Stimulated activated CD4-positive, alpha-beta T cell treated with anti-CD3 and anti-CD28 coated beads, Interleukin-1b, Interleukin-23, amount 100 ng/mL, for 24 hours (primary cell): ENCODE measurements at places on chromosomes 6 and 20.

- no peak for DNase-seq
Measured at GRCh38 chr6:74409447-74409846, 713.4 kb downstream of the CD109 start.

DNA sequence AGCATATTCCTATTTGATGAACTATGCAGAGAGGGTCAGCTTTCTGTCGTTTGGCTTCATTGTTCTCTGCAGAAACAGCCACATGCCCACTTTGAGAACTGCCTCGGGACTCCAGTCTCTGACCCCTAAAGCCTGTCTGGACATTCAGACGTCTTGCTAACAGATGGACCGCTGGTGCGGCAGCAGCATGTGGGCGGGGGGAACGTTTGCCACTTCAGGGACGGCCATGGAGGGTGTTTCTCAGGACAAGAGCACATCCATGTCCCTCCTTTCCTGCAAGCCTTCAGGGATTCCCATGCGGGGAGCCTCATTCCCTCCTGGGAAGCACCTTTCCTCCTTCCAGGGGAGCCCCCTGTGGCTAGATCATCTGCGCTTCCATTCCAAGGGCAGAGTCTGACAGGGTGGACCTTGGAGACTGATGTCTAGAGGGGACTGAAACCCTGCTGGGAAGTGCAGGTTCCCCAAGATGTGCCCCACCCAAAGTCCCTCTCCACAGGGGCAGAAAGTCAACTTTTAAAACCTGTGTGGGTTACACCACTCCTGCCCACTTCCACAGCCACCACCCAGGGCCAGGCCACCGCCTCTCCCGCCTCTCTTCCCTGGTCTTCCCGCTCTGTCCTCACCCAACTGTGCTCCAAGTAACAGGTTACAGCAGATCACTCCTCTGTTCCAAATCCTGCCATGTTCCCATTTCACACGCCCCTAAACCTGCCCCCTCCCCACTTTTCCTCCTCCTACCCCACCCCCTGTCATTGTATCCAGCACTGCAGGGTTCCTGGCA lies 94.8 kb upstream of the PMEPA1 start:
- no peak for DNase-seq

- no peak for DNase-seq
Measured at GRCh38 chr6:50510361-50510760, 203.0 kb upstream of the TFAP2D start.

DNA sequence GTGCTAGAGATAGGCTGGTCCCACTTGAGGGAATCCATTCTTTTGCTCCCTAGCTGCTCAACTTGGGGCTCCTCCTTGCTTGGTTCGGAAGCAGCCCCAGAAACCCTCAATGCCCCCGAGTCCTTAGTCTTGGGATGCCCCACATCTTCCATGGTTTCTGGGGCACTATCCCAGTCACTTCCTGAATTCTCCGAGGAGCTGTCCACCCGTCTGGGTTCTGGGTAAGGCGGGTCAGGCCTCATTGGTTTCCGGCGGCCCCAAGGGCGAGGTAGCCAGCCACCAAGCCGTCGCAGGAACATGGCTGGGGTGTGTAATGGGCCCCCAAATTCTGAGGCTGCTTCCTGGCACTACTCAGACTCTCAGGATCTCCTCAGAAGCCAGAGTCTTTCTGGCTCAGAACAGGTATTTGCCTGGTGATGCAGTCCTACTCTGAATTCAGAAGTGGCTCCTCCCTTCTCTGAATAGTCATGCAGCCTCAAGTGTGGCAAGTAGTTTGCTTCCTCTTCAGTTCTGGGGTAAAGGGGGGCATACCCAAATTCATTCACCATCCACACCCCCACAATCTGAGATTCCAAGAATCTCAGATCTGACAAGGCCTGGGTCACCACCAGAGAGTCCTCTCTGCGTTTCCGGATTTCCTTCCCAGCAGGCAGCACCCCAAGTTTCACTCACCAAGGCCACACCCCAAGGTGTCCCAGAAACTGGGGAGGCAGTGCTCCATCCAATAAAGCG lies 763 bp downstream of the C6orf47 start:
- DNase-seq = no peak

DNA sequence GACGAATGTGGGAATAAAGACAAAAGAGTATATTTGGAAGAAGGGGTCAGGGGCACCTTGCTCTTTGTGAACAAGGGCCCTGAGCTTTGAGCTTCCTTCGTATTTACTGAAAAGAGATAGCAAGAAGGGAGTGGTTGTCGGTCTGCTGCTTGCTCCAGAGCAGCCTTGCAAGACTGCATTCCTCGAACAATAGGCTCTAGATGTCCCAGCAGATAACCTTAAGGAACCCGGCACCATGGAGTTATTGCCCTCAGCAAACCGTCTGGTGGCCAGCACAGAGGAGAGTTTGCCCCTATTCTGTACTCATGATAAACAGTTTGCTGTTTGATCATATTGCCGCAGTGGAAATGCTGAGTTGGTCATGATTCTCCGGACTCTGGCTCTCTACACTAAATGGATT lies 22.7 kb downstream of the HLA-DRB1 start:
- DNase-seq = no peak

- DNase-seq = no peak
Measured at GRCh38 chr6:3659748-3660147, 91.8 kb downstream of the PXDC1 start.

DNA sequence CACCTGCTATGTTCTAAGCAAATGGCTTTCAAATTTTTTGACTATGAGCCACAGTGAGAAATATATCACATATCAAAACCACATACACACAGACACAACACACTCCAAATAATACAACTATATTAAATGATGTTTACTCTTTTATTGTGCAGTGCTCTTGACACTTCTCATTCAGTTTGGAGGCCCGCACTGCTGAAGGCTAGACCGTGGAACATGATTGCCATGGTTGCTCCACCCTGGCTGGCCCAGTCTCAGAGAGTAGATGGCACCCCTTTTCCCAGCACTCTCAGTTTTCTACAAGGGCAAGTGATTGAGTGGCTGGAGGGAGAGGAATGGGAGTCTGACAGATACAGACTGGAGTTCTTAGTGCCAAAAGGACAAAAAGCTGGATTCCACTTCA lies 86.9 kb downstream of the SH3BGRL2 start:
- DNase-seq = no peak

GRCh38 chr6:4817551-4817950 lies 41.3 kb downstream of the CDYL start:
- no peak for DNase-seq

DNA sequence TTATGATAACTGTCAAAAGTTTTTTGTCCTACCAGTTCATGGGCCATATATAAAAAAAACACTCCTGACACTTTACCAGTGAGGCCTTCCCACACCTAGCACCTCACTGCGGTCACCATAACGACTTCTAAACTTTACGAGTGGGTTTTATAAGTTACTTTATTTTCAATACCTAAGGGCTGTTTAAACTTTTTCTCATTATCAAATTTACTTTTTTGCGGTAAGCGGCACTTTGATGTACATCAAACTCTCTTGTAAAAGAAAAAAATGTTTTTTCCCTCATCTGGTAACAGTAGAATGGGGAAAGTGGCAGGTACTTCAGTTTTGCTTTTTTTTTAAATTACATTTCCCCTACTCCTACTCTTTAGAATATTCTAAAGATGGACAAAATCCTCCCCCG lies 36.2 kb downstream of the FYN start:
- DNase-seq = no peak

- no peak for DNase-seq
Measured at GRCh38 chr6:75499640-75500039, 6.0 kb upstream of the FILIP1 start.

GRCh38 chr20:26214991-26215390 lies 518.3 kb upstream of the ZNF337 start:
- no peak for DNase-seq

DNA sequence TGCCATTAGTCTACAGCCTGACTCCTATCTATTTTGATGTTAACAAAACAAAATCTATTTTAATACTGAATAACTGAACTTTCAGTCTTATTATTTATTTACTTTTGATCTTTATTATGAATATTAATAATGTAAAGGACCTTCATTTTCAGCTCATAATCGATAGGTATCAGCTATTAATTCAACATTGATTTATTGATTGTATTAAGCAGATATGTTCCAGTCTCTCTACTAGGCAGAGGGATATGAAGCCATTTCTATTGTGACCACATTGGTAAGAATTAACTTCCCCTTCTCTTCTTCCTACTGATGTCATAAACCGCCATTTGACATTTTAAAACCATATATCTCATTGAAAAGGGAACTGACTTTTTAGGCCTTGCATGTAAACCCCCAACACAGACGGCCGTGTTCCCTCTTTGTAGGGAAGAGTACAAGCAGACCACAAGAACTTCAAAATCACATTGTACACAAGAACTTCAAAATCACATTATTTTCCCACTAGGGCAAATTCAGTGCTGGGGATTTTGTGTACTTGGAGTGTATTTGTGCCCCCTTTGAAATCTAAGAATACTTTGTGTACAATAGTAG lies 69.5 kb upstream of the FABP7 start:
- DNase-seq = no peak

- DNase-seq = no peak
Measured at GRCh38 chr6:32271429-32271828, 47.6 kb upstream of the NOTCH4 start.

DNA sequence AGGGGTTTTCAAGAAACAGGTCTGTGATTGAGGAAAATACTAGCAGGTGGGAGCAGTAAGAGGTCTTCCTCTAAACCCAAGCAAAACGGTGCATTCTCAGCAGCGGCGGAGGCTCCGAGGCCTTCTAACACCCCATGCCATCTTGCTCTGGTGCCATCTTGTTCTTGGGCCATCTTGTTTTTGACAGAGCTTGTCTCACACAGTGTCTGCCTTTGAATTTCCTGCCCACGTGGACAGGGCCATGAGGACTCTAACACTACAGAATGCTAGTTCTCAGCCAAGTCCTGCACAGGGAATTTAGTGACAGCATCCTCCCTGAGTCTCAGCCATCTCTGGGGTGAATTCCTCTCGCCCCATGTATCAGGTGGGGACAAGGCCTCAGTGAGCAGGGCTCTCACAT lies 76.4 kb downstream of the PSMG4 start:
- DNase-seq = no peak

GRCh38 chr6:147255948-147256674 lies 51.9 kb downstream of the STXBP5 start:
- DNase-seq = no peak

DNA sequence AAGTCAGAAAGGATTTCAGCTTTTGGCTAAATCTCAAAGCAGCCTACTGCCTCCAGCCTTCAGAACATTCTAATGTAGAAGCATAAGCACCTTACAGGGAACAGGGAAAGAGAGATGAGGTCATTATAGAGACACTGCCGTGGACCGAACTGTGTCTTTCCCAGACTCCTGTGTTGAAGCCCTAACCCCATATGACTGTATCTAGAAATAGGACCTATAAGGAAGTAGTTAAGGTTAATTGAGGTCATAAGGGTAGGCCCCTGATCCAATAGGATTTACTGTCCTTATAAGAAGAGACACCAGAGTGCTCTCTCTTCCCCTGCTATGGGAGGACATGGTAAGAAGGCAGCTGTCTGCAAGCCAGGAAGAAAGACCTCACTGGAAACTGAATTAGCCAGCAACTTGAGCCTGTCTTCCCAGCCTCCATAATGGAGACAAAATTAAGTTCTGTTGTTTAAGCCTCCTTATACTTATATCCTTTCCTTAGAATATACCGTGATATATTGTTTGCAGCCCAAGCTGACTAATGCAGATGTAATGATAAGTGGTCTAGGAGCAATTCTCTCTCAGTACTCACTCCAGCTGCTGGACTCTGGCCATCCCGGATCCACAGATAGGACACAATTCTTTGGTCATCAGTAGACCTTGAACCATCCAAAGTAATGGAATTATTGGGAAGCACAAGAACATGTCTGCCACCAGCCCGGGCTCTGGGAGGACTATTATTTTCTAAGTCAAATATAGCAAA lies 71.4 kb downstream of the ALDH5A1 start:
- DNase-seq = no peak

DNA sequence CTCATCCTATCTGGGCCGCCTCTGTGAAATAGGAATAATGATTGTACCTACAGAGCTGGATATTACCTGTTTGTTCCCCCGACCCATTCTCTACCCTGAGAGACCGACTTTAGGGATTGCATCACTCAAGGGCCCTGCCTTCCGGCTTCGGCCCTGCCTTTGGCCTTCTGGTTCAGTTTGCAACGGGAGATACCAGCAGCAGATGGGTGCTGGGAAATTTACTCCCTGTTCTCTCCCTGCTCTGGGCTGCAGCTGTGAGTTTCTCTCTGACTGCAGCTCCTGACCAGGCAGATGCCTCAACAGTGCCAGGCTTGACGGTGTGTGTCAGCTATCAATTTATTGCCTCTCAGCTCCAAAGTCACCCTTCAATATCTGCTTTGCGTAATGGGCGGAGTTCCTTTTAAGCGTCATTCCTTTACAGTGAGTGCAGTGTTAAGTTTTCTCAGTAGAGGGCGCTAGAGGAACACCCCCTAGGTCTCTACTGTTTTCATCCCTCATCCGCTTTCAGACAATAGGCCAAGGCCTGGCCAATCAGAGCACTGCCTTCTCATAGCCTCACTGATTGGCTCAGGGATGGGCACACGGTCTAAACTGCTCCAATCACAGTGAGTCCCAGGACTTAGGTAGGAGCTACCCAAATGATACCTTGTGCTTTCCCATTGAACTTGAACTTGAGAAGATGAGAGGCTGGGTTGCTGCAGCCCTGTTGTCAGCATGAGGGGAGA lies 30.0 kb downstream of the KCNG1 start:
- DNase-seq = peak; percentile 10

GRCh38 chr6:11050731-11051130 lies 6.6 kb upstream of the ELOVL2 start:
- DNase-seq = no peak

DNA sequence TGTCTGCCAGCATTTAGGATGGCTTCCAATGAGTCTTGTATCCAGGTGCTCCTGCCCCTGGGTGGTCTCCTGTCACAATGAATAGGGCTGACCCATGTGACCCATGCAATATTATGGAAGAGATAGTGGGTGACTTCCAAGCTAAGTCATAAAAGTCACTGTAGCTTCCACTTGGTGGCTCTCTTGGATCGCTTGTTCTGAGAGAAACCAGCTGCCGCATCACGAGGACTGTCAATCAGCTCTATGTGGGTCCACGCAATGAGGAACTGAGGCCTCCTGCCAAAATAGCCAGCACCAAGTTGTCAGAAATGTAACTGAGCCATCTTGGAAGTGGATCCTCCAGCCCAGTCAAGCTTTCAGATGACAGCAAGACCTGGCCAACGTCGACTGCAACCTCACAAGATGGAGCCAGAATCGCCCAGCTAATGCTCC lies 14.9 kb upstream of the MATN4 start:
- DNase-seq = no peak

GRCh38 chr6:166459272-166459671 lies 76.5 kb upstream of the MPC1 start:
- no peak for DNase-seq

GRCh38 chr6:134550604-134551003 lies 232.7 kb upstream of the SGK1 start:
- DNase-seq = no peak

DNA sequence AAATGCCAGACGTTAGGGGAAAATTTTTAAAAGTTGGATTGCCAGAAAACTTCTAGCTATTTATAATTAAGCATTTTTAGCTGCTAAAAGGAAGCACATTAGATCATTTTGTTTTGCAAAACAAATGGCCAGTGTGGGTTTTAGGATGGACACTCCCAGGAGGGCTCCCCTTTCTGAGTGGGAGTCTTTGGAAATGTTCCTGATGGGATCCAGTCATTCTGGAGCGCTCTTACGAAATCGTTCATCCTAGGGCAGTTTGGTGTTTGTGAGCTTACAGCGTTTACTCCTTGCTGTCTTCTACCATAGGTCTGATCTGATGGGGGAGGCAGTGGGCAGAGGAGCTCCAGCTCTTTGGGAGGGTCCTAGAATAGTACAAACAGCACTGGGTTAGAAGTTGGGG lies 14.7 kb downstream of the GNAS start:
- no peak for DNase-seq
